NCI-H2081 treated with DMSO at 0.1 percent for 48 hours (cell line): ENCODE measurements at places on chromosomes 12 and 14.

- no peak for DNase-seq
Measured at GRCh38 chr12:100229876-100230275, 29.3 kb downstream of the ACTR6 start.

DNA sequence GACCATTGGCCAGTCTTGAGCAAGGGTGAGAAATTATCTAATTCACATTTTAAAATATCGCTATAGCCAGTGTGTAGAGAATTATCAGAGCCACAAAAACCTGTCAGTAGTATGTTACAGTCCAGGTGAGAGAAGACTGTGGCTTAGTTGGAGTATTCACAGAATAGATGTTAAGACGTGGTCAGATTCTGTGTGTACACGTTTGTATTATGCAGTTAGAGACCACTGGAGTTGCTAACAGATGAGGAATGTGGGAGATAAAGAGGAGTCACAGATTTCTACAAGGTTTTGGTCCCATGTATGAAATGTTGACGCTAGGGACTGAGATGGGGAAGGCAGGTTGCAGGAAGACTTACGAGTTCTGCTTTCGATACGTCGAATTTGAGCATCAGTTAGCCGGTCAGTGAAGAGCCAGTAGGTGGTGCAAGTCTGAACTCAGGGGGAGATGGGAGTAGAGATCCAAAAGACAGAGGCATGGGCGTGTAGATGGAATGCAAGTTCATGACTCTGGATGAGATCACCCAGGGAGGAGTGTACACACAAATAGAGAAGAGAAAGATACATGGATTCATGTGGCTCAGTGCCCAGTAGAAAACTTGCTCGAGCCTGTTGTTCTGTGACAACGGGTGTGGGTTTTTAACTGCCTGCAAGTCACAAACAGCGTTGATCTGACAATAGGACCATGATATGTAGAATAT lies 114.8 kb upstream of the FLRT2 start:
- DNase-seq: no peak

DNA sequence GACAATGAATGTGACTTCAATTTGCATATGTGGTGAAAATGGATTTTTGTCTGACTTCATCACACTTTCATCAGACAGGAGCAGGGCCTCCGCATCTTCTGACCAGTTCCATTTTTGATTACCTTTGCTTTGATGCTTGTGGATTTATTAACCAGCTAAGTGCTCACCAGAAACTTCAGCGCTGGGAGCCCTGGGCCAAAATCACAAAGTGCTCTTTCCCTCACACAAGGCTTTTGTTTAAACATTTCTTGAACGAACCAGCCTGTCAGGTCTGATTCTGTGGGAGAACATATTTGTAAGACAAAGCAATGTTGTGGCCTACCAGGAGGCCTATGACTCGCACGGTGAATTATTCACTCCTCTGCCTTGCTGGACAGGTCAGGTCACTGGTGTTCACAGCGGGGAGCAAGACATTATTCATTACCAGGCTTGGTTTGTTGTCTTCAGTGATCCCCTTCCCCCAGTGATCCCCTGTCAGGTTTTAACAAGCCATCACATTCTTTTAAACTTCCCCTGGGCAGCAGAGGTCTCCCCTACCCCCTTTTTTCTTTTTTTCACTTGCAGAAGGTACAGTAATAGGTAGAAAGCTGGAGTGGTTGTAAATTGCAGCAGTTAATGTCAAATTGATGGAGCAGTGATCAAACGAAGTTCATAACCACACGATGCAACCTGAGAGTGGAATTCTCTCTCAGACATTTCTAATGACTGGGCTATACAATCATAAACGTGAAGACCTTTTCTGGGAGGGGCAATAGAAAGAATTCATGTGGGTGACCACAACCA lies 167.5 kb upstream of the PRICKLE1 start:
- no peak for DNase-seq

DNA sequence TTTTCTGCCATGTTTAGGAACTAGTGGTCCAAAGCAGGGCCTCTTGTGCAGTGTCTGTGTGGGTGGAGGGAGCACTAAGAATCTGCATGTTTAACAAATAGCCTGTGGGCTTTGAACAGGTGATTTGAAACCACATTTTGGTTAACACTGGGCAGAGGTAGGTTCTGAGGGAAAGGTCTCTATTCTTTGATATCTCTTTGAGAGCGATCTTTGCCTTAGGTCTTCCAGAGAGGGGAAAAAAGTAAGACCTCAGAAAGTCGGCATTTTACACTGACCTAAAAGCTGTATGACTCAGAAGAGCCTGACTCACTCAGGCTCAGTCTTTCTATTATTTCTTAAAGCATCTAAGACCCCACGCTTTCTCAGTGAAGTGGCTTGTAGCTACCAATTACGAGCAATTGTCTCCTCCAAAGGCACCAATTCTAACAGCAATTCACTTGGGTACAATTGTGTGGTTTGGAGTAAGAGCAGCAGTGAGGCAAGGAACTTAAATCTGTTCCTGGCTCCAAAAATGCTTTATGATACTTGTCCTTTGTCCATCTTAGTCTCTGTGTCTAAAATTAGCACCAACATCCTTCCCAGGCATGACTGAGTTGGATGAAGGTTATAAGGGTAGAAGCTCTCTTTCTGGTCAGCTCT lies 8.8 kb downstream of the EIF2B2 start:
- DNase-seq: no peak

DNA sequence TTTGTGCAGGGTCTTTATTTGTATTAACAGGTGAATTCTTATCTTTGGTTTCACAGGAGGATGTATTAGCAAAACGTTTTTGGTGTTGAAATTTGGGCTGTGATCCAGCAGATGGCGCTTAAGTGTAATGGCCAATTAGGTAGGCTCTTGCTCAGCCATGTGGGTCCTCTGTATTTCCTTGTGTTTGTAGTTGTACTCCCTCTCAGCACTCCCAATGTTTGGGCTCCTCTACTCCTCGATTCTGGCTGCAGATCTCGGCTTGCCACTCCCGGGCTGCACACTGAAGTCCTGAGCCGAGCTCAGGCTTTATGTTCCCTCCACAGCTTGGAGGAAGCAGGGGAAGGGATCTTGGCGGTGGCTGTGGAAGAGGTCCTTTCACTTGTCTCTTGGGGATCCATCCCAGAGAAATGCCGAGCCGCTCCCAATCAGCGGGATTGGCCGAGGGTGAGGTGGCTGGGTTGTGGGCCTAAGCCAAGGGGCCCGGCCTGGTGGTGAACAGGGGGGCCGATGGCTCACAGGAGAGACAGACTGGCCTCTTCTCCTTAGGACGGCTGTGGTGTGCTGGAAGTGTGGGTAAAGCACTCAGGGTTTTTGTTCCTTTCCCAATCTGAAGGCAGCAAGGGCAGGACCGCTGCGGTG lies 133.7 kb downstream of the AEBP2 start:
- DNase-seq: no peak

GRCh38 chr12:80756875-80757274 lies 40.2 kb downstream of the MYF5 start:
- no peak for DNase-seq

DNA sequence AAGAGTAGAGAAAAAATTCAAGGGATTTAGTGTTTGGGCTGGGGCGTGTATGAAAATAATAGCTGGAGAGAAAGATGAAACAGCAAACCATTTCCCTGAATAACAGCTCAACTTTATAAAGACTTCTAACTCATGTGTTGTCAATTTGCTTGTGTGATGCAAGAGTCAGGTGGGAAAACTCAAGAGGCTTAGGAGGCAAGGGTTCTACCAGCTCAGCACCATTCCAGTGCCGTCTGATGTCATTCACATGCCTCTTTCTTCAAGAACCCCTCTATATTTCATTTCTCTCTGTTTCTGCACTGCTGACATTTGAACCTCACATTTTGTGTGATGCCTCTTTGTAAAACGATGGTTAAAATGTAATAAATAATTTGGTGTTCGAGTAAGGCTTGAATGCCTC lies 192.2 kb downstream of the PRKD1 start:
- no peak for DNase-seq

- DNase-seq: no peak
Measured at GRCh38 chr12:32181498-32182175, 75.0 kb downstream of the BICD1 start.

DNA sequence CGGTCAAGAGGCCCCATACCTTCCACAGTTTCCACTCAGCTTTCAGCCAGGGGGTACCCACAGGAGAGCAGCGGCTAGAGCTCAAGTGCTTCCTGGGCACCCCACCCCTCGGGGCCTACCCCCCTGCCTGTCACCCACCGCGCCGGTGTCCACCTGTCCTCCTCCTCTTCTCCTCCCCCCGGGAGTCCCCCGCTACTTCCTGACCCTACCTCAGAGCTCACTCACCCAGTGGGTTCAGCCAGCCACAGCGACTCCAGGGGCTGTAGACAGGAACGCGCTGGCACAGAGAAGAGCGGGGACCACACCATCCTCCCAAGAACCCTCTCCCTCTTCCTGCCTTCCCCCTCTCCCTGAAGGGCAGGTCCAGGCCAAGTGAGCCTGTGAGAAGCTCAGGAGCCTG lies 123.0 kb downstream of the ESRRB start:
- DNase-seq: no peak

GRCh38 chr14:85058150-85058549 lies 471.8 kb upstream of the FLRT2 start:
- DNase-seq: no peak

DNA sequence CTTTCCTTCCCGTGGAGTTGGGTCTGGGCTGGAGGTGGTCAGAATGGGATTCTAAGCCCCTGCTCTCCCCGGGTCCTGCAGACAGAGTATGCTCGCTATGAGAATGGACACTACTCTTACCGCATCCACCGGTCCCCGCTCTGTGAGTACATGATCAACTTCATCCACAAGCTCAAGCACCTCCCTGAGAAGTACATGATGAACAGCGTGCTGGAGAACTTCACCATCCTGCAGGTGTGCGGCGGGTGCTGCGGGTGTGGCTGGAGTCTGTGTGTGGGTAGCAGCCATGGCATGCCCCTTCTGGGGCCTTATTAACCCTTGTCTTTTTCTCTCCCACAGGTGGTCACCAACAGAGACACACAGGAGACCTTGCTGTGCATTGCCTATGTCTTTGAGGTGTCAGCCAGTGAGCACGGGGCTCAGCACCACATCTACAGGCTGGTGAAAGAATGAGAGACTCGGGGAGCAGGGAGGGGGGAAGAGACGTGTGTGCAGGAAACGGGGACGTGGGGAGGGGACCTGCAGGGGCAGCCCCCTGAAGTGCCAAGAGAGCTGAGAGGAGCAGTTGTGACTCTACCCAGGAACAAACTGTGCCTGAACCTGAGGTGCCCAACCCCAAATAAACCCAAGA lies 37.0 kb upstream of the TSPAN9 start:
- DNase-seq: no peak

GRCh38 chr14:93792391-93792790 lies 4.1 kb upstream of the PRIMA1 start:
- no peak for DNase-seq

- DNase-seq: no peak
Measured at GRCh38 chr14:35808076-35808637, 938 bp downstream of the RALGAPA1 start.

- DNase-seq: no peak
Measured at GRCh38 chr12:120230974-120231315, 30.0 kb upstream of the RPLP0 start.

DNA sequence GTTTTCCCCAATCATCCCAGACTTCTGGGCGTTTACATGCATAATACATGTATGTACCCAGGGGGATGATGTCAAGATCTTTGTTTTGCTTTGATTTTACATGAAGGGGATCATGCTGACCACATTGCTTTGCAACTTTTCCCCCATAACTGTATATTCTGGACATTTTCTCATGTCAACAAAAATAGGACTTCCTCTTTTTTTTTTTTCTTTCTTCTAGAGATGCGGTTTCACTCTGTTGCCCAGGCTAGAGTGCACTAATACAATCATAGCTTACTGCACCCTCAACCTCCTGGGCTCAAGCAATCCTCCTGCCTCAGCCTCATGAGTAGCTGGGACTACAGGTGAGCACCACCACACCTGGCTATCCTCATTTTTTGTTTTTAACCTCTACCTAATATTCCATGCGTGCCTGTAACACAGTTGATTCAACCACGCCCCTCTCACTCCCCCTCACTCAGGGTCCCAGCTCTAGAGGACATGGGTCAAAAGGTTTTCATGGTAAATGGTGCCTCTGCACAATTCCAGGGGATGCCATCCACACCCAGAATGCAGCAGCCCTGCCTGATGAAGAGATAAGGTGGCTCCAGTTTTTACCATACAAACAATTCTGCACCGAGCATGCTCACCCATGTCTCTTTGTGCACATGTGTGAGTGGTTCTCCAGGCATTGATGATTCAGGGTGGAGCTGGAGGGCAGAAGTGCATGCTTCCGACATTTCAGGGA lies 32.0 kb upstream of the CIPC start:
- no peak for DNase-seq

DNA sequence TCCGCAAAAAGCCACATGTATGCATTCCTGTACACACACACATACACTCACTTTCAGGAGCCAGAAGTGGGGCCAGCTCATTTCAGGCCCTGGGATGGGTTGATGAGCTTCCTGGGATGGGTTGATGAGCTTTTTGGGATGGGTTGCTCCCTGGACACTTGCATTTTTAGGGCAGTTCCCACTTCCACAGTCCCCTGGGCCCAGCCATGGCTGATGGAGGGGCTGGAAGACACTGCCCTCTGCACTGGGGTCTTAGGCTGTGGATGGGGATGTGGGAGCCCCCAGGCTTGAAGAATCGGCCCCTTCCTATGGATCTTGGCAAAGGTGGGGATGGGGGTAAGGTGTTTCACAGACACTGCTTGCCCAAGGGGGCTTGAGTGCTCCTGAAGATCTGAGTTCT lies 12.7 kb downstream of the ACVRL1 start:
- DNase-seq: no peak

DNA sequence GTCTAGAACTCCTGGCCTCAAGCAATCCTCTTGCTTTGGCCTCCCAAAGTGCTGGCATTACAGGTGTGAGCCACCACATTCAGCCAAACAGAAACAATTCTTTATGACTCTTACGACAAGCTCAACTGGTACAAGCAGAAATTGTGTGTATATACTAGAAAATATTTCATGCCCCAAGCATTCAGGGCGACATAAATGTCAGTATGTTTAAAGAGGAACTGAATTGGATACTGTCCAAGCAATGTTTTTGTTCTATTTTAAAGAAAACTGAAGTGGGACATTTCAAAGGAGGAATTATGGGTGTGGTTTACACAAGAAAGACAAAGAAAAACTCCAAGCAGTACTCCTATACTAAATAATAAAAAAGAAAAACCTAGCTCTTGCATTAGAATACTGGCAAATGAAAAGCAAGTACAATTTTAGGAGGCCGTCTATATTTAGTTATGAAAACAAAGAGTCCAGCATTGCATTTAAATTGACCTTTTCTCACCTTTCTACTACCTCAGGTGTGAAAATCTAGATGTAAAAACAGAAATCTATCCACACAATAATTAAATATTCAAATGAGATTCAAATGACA lies 48.9 kb downstream of the PPP1R12A start:
- DNase-seq: no peak

DNA sequence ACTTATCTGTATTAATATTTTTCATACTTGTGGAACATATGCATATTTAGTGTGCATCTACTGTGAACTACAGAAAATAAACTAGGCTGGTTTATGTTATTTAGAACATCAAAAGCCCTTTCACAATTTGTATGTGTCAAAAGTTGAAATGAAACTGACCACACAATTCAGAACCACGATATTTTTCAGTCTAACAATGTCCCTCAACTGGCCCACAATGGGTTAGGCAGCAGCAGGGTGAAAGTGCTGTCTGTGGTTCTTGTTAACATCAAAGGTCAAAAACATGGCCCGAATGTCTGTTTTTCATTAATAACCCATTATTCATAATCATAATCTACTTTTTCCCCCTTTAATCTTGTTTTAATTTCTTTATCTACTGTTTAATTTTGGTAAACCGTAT lies 559.9 kb upstream of the ATP2B1 start:
- no peak for DNase-seq

- no peak for DNase-seq
Measured at GRCh38 chr12:65740873-65741600, 83.2 kb upstream of the HMGA2 start.
